ENCODE measurements at places on chromosomes 6 and 20.

- no peak for DNase-seq
Observed at GRCh38 chr20:35661908-35662307, 2.8 kb downstream of the CPNE1 start.

DNA sequence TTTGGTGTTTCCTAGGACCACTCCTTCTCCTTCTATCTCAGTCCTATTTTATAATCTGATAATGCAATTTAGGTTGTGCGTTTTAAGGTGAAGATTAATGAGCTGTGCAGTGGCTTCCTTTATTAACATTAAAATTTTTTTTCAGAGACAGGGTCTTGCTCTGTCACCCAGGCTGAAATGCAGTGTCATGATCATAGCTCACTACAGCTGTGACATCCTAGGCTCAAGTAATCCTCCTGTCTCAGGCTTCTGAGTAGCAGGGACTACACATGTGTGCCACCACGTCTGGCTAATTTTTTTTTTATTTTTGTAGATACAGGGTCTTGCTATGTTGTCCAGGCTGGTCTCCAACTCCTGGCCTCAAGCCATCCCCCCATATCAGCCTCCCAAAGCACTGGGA is 53.0 kb upstream of the DSP start:
- DNase-seq, result no peak

- DNase-seq, result no peak
Observed at GRCh38 chr6:70221025-70221714, 81.7 kb downstream of the COL9A1 start.

- DNase-seq, result no peak
Observed at GRCh38 chr6:72080260-72080941, 194.1 kb downstream of the RIMS1 start.

GRCh38 chr20:59152559-59153354 is 10.9 kb upstream of the ZNF831 start:
- DNase-seq, result no peak

DNA sequence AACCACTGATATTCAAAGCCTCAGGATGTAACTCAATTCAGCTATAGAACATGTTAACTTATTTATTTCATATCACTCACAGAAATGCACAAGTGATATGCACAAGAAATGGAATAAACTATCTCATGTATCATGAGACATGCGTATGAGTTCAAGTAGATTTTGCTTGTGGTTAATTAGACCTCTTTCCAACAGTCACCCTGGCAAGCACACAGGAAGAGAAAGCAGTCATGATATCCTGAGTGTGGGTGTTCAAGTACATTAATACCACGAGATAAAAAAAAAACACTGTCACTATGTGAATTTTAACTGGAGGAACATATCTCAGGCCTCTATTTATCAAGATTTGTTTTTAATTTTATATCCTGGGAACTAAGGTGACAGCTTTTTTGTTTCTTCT is 64.2 kb downstream of the LAMP5 start:
- DNase-seq, result no peak

- no peak for DNase-seq
Observed at GRCh38 chr6:43029120-43029519, 7.7 kb downstream of the RRP36 start.

DNA sequence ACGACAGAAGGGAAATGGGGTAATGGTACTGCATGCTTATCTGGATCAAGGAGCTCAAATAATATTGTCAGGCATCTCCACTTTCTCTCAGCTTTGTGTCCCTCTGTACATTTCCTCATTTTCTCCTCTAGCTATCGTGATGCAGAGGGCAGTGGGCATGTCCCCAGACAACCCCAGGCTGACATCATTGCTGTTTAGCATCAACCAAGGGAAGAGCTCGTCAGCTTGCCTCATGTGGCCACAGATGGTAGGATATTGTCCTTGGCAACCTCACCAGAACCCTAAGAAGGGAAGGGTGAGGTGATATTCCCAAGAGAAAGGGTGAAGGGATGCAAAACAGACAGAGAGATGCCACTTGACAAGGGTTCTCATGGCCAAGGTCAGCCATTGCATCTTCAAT is 58.3 kb downstream of the MAFB start:
- no peak for DNase-seq

GRCh38 chr6:111776236-111777221 is 96.7 kb downstream of the FYN start:
- DNase-seq, result no peak

GRCh38 chr6:134593887-134594286 is 276.0 kb upstream of the SGK1 start:
- DNase-seq, result no peak

DNA sequence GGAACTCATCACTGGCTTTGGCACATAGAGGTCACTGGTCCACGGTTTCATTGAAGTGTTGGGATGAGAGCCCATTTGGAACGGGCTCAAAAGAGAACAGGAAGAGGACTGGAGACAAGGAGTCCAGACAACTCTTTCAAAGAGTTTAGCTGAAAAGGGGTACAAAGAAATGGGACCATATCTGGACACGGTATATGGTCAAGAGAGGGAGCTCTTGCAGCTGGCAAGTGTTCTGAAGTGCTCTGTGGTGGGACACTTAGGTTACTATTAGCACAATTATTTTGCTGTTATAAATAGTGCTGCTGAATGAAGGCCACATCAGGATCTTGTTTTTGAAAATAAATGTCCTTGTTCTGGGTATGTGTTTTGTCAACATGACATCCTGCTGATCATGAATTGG is 4.6 kb downstream of the SGK2 start:
- DNase-seq, result no peak

- peak; percentile 21 for DNase-seq
Observed at GRCh38 chr6:137799950-137800568, 67.0 kb upstream of the TNFAIP3 start.

GRCh38 chr6:69294407-69294806 is 502.4 kb downstream of the LMBRD1 start:
- DNase-seq, result no peak

DNA sequence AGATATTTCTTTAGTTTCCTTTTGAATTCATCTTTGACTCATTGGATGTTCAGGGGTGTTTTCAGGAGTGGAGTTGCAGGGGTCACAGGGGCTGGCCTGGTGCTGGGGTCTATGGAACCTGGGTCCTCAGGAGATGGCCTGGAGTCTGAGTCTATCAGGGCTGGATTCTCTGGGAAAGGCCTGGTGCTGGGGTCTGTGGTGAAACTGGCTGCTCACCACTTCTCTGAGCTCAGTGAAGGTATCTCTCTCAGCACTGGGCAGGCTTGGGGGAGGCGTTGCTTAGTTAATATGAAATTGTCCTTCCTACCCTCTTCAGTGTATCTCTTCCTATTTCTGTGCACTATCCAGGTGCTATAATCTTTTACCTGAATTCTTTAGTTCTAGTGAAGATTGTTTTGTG is 83.1 kb upstream of the SLC24A3 start:
- no peak for DNase-seq

- DNase-seq, result no peak
Observed at GRCh38 chr6:20403766-20404640, 2.3 kb downstream of the E2F3 start.

GRCh38 chr20:62460678-62461077 is 15.1 kb downstream of the GATA5 start:
- no peak for DNase-seq

GRCh38 chr6:42509765-42510164 is 54.1 kb upstream of the UBR2 start:
- no peak for DNase-seq

- no peak for DNase-seq
Observed at GRCh38 chr6:30047220-30047619, 13.8 kb upstream of the POLR1H start.

DNA sequence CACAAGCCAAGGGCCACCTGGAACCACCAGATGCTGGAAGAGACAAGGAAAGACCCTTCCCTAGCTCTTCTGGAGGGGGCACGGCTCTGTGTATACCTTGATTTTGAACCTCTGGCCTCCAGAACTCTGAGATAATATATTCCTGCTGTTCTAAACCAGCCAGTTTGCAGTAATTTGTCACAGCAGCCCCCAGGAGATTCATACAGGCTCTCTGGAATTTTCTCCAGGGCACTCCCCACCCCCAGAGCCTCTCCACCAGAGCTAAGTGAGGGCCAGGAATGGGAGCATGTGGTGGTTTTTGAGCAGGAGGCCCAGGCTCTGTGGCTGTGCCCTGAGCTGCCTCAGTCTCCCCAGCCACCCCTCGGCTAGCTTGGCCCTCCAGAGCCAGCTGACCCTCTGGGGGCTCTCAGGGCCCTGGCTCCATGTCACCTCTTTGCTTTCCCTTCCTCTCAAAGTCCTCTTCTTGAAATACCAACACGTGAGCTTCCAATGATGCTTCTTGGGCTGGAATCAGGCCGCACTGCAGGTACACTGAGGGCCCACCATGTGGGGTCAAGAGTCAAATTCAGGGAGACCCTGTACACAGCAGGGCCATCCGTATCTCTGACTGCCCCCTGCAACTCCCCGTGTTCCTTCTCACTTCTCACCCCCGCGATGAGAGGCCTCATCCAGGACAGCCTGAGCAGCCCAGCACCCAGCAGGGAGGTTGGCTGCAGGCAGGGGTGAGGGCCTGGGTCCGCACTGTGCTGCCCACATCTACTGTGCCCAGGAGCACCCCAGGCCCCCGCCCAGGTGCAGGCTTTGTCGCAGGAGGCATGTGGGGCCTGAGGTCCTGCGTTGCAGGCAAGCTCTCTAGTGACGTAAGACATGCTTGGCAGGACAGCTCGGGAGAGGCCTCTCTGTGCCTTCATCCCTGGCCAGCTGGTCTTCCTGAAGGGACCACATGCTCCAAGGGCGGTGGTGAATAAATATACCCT is 155.5 kb downstream of the ANKRD60 start:
- DNase-seq, result no peak

- peak; percentile 21 for DNase-seq
Observed at GRCh38 chr20:5557123-5557522, 193.1 kb upstream of the SHLD1 start.

- no peak for DNase-seq
Observed at GRCh38 chr6:60695232-60695631, 1590.8 kb downstream of the KHDRBS2 start.

DNA sequence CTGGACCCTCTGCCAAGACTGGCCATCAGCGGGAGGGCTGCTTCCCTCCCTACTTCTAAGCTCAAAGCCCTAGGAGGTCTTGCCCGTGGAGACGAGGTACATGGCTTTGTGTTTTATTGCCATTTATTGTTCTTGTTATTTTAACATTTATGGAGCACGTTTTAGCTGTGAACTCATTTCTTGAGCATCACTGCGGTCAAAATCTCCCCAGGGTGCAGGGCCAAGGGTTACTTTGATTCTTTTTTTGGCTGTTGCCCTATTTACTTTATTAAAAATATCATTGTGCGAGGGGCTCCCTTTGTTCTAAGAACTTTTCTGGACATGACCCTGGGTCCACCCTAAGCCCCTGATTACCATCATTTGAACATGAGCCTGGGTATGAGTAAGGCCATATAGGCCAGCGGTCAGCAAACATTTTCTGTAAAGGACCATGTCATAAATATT is 51.6 kb downstream of the EYA2 start:
- no peak for DNase-seq

- peak; percentile 81 for DNase-seq
Observed at GRCh38 chr6:122399348-122400120, at the start of gene HSF2. TSS of gene HSF2 (plus strand) at chr6:122399652. CDS start at chr6:122399738, 86 bp downstream.

GRCh38 chr6:80862756-80863155 is 756.3 kb downstream of the BCKDHB start:
- no peak for DNase-seq

DNA sequence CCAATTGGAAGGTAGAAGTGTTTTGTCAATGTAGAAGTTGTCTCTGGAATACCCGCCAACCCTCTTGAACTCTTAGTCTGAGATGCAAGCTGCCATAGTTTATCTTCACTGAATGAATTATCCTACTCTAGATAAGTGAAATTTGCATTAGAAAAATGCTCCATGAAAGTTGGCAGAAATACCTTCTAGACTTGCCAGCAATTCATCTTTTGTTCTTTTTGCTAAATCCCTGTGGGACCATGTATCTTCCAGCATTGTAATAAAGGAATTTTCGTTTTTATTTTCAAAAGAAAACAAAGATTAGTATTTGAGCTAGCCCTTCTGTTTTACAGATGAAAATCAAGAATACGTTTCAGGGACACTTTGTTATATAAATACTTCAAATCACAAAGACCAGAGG is 244.2 kb downstream of the CBLN4 start:
- no peak for DNase-seq

DNA sequence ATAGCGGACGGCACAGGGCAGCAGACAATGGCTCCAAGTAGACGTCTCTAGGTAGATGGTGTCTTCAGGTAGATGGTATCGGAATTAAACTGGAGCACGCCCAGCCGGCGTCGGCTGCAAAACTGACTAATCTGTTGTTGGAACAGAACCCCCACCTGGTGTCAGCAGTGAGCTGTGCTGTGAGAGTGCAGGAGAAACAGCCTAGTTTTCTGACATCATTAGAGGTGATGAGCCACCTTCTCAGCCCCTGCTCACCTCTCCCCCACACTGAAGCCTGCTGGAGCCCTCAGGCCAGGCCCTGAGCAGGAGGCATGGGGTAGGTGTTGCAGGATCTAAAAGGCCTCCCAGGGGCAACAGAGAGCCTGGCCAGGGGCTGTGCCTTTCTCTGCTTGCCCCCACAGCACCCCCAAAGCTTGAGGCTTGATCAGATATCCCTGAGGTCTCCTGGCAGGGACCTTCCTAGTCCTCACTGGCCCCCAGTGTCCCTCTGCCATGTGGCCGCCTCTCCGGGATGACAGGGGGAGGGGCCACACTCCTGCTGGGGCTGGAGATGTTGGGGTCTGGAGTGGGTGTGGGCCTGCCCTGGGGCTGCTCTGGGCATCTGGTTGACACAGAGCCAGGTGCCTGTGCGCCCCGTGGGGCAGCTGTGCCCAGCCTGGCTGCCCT is 6.9 kb upstream of the HELZ2 start:
- DNase-seq, result peak; percentile 49

- DNase-seq, result no peak
Observed at GRCh38 chr20:37727957-37728634, 34.3 kb downstream of the CTNNBL1 start.

GRCh38 chr20:58544286-58544685 is 29.1 kb upstream of the APCDD1L start:
- no peak for DNase-seq

DNA sequence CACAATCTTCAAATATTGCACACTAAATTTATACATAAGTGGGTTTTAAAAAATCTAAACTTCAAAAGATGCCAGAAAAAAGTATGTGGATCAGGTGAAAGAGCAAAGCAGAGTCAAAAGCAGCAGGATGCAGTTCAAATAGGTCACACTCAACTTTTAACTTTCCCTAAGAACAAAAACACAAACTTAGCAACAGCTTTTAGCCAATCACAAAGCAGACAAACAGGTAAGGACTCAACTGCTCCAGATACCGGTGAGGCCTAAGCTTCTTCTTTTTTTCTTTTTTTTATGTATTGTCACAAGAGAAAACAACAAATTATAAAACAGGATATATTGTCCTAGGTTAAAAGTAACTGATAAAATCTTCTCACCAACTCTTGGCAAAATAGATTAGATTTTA is 74.7 kb downstream of the SESN1 start:
- no peak for DNase-seq

DNA sequence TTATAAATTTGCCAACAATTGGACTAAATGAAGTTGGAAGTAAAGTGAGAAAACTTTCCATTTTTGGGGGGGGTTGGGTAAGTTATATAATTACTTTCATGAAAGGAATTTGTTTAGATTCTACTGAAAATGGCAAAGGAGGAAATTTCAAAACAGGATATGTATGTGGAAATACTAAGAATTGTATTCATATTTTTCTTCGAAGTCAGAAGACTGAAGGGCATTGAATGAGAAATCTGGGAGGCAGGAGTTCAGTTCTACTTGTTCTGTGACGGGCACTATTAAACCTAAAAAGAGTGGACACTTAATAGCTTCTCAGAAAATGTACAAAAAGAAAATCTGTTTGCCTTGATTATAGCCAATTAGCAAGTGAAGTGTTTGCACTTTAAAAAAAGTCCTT is 114.7 kb downstream of the PRIM2 start:
- no peak for DNase-seq

All from stimulated activated CD4-positive, alpha-beta T cell treated with anti-CD3 and anti-CD28 coated beads, Interleukin-1b, Interleukin-23, amount 100 ng/mL, for 1 hour (primary cell).